ENCODE measurements at places on chromosomes 16 and 17. TPM values are rescaled to one million over a fixed set of nuclear protein-coding genes. Genes with fewer than 3 reads are reported as not detected.

SDR42E2 gene
- not detected for total RNA-seq

PIRT gene
- total RNA-seq: not detected

GRCh38 chr16:78896280-78896679, 704.3 kb downstream of the MAF start:
- no peak overlapping the region for H3K4me3 ChIP-seq
- H3K27me3 ChIP-seq: no peaks in the 10 kb centered on the region
- no peaks in the 10 kb centered on the region for H3K36me3 ChIP-seq
- peak overlapping the region; percentile 7 for H3K27ac ChIP-seq
- DNase-seq: no peak
- H3K4me1 ChIP-seq: peaks cover 12% of the 10 kb centered on the region

GRCh38 chr17:78133971-78134898, 3.7 kb downstream of the TMC8 start:
- no peak overlapping the region for H3K27ac ChIP-seq
- H3K4me3 ChIP-seq: no peak overlapping the region
- H3K4me1 ChIP-seq: peaks cover 39% of the 10 kb centered on the region
- no peaks in the 10 kb centered on the region for H3K36me3 ChIP-seq
- DNase-seq: no peak
- H3K27me3 ChIP-seq: peaks cover 16% of the 10 kb centered on the region

- no peak for DNase-seq
- peak overlapping the region; percentile 36 for H3K4me3 ChIP-seq
- H3K36me3 ChIP-seq: peaks cover 40% of the 10 kb centered on the region
- no peaks in the 10 kb centered on the region for H3K27me3 ChIP-seq
Observed at GRCh38 chr16:2090777-2091546, 43.2 kb downstream of the TSC2 start.

DNA sequence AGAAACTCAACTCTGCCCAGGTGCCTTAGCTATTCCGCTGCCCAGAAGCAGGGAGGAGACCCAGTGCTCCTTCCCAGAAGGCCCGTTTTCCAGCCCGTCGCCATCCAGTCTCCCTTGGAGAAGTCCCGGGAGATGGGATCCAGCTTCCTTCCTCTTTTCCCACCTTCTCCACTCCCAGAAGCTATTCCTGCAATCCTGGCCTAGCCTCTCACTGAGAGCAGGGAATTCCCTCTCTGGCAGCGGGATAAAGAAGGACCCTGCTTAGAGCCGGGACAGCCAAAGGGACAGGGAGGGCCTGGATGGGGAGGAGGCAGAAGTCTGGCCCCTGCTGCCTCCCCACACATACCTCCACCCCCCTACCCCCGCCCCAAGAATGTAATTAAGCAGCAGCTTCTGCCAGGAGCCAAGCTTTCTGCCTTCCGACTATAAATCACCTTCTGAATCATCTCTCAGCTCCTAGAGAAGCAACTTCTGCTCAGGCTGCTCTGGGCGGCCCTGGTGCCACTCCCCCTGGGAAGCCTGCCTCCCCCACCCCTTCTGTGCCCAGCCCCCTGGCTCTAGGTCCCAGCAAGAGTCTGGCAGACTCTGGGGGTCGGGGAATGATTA, 6.4 kb downstream of the WNT3 start:
- no peak overlapping the region for H3K27ac ChIP-seq
- no peaks in the 10 kb centered on the region for H3K36me3 ChIP-seq
- no peak for DNase-seq
- H3K4me3 ChIP-seq: no peak overlapping the region

DNA sequence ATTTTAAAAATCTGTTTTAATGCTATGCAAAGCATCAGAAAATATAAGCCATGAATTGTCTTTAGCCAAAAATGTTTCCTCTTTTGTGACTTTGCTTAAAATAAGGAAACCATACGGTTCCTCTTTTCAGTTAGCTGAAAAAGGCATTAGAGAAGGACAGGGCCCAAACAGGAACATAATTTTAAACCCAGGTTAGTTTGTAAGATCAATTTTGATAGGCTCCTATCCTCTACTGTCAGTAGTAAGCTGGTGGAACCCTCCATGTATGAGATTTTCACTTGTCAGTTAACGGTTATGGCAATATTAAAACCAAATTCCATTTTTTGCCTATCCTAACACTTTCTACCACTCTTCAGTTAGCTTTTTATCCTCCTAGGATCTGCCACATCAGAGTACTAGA, 4.3 kb downstream of the EVI2B start:
- H3K27me3 ChIP-seq: no peaks in the 10 kb centered on the region
- peaks cover 4% of the 10 kb centered on the region for H3K4me1 ChIP-seq
- peaks cover 5% of the 10 kb centered on the region for H3K36me3 ChIP-seq
- no peak overlapping the region for H3K4me3 ChIP-seq

All from esophagus squamous epithelium (tissue), 5 donors.